ENCODE measurements at places on chromosomes 6 and 20.

GRCh38 chr6:157432231-157432891, 51.4 kb downstream of the ZDHHC14 start:
- no peak for DNase-seq

- DNase-seq: no peak
Measured at GRCh38 chr6:40997234-40997957, 41.6 kb downstream of the UNC5CL start.

DNA sequence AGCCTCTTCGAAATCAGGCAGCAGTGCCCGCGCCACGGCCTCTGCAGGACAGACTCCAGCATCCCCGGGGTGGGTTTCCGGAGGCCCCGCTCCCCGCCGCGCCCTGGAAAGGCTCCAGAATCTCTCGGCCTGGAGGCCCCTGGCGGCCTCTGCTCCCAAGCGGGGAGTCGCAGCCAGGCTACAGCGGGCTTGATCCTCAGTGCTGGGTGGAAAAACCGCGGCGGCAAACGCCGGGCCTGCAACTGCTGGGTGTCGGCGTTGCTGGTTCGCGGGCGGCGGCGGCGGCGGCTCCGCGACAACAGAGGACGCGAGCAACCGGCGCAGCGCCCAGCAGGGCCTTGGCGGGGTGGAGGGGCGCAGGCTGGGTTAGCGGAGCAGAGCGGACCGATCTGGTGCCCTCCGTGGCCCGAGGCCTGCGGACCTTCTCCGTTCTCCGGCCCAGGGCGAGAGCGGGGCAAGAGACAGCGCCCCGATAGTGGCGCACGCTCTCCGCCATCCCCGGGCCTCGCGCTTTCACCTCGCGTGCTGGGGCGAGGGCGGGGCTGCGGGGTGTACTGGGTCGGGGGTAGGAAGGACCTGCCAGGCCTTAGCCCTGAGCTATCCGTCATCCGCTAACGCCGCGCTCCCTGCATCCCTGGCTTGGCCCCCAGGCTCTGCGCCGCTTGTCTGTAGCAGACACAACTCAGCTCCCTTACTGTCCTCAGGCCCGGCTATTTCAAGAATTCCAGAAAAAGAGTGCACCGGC, 3.4 kb upstream of the ZNF292 start:
- DNase-seq: peak; percentile 72

GRCh38 chr20:24918579-24919566, 30.2 kb upstream of the CST7 start:
- DNase-seq: no peak

GRCh38 chr6:82363428-82364086, at the start of gene TPBG:
Gene TPBG, plus strand, starts transcription at chr6:82363817. Its CDS starts 1,145 bp downstream, at chr6:82364962.
- no peak for DNase-seq

- DNase-seq: peak; percentile 12
Measured at GRCh38 chr6:27332692-27333641, 20.9 kb upstream of the POM121L2 start.

DNA sequence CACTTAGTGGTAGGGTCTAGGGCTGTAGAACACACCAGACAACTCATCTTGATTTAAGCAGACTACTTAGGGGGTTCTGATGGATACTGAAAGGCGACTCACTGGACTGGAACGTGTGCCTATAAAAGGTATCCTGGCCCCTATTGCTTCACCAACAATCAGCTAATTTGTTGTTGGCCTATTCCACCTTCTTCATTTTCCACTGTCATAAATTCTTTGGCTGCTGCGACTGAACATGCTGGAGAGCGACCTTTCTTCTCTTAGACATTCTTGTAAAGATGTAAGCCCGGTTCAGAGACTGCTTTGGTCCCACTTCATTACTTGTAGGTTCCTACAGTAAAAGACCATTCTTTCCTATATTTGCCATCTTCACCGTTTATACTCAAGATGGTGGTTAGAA, 609.9 kb upstream of the CITED2 start:
- no peak for DNase-seq

GRCh38 chr6:142474531-142475289, 172.9 kb downstream of the ADGRG6 start:
- DNase-seq: no peak

DNA sequence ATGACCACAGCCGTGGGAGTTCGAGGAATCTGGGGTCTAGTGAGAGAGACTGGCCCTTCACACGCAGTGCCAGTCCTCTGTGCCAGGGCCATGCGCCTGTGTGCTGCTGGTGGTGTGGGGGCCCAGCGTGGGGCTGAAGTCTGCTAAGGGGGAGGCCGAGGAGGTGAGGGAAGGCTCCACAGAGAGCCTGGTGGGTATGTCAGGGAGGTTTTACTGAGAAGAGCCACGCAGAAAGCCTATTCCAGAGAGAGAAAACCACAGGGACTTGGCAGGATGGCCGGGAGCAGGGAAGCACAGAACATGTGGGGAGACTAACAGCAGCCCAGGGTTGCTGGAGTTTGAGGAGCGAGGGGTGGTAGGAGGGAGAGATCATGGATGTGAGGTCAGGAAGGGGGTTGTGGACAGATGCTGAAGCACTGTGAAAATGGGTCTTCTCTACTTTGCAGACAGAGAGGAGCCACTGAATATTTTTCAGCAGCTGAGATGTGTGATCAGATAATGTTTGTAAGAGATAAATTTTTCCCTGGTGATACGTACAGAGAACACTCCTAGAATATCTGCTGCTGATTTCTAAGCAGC, 35.3 kb downstream of the DUSP22 start:
- no peak for DNase-seq

DNA sequence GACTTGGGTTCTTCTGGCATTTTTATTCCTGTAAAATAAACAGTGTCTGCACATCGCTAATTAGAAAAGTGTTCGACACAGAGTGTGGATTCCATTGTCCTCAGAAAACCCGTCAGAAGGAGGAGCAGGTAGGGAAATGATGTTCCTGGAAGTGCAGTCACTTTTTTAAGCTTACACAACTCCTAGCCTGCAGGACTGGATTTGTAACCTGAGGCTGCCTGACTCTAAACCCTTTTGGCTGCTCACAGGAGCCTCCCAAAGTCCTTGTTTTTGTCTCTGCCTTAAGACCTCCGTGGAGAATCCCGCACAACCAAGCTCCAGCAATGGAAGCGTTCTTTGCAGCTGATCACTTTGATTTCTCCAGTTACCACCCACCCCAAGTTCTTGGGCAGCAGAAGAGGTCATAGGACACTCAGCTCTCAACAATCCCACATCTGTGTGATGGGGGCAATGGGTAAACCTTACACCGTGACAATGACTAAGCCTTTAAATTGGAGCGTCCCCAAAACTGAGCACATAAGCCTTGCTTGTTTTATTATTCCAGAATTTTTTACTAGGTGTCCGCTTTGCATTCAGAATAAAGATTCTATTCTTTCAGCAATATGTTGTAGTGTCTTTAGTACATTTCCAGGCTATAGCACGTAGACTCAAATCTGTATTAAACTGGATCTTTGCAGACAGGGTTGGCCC, 227.9 kb downstream of the TBXT start:
- no peak for DNase-seq

GRCh38 chr6:124355146-124355545, 551.5 kb downstream of the NKAIN2 start:
- DNase-seq: no peak

DNA sequence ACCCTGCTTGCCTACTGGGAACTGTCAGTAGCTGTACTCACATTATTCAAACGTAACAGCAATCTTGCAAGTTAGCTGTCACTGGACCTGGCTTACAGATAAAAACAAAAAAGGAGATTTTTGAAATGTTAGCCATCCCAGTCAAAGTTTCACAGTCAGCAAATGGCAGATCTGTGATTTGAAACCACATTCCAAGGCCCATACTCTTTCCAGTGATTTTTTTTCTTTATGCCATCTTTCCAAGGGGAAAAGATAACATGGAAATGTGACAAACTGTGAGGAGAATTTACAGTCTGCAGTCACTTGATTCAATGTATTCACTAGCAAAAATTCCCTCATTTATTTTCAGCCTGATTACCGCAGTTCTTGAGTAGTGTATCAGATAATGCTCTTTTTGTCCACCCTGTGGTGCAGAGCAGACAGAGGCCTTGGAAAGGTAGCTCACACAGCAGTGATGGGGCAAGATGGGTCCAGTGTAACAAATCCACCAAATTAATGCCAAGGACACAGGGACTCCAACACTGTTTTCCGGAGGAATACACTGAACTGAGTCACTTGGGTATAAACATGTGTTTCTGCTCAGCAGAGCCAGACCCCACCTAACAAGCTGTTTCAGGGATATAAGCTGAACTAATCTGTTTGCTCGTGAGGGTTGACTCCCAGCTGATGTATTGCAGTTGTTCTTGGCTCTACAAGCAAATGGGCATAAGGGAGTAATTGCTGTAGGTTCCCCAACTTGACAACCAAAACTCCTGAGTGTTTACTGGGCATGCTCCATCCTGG, 49.9 kb upstream of the ADGRF1 start:
- no peak for DNase-seq

GRCh38 chr6:99933129-99933528, 60.9 kb downstream of the MCHR2 start:
- no peak for DNase-seq

DNA sequence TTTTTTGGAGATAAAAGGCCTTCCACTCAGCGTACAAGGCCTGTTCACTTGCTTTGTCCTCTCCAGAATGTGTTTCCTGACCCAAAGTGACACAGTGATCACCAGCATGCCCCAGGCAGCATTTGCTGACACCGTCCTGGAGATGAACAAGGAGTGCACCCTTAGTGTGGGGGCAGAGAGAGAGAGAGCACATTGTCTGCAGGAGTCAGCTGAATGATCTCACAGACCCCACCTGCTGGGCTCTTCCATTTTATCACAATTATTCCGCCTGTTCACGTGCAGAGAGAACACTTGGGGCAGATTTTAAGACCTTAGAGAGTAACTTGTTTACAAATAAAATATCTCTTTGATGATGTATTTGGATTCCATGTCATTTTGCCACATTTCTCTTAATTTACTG, 22.4 kb upstream of the MAS1L start:
- DNase-seq: no peak

GRCh38 chr6:7649037-7649810, 59.2 kb downstream of the SNRNP48 start:
- DNase-seq: no peak

GRCh38 chr20:45975686-45976085, 3.7 kb upstream of the ZNF335 start:
- no peak for DNase-seq

- DNase-seq: no peak
Measured at GRCh38 chr20:532530-532929, 11.1 kb downstream of the CSNK2A1 start.

DNA sequence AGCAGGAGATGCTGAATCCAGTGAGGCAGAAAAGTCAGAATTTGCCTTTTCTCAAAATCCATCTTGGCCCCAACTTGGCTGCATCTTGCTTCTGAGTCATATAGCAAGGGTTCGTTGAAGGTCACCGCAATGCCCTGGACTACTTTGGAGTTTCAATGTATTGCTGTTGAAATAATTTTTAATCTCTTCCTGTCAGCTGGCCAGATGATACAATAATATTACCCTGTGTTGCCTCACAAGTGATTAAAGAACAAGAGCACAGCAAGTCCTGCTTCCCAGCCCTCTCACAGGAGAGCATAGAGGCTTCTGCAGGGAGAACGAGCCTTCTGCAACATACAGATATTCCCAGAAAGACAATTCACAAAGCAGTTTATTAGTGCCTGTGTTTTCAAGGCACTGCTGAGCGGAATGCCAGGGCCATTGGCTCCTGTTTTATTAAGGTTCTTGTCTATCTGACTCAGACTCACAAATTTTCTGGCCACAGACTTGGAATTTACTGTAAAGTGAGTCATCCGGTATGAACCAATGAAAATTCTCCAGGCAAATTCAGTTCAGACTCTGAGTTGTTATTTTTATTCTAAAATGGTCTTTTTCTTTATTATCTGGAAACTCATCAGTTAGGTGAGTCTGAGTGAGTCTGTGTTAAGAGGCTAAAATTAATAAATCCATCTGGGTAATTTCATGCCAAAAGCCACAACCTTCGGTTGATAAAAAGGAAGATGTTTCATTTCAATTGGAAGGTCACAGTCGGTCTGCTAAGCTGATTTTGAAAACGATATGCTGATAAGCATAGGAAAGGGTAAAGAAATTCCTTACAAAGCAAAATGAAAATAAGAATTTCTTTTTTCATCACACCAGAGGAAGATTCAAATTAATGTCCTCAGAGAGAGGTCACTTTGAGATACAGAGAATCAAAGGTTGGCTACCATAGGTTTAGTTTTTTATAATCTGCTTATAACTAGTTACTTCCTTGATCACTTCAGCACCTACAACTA, 289.4 kb upstream of the STXBP5 start:
- no peak for DNase-seq

GRCh38 chr20:38098952-38099351, 65.4 kb downstream of the RPRD1B start:
- no peak for DNase-seq
